ENCODE measurements at places on chromosomes 6 and 20.
A peak's percentile ranks its signal among the peaks of the same experiment; 100 is the strongest.

- no peak for ATAC-seq
Measured at GRCh38 chr6:72048080-72048479, 161.7 kb downstream of the RIMS1 start.

DNA sequence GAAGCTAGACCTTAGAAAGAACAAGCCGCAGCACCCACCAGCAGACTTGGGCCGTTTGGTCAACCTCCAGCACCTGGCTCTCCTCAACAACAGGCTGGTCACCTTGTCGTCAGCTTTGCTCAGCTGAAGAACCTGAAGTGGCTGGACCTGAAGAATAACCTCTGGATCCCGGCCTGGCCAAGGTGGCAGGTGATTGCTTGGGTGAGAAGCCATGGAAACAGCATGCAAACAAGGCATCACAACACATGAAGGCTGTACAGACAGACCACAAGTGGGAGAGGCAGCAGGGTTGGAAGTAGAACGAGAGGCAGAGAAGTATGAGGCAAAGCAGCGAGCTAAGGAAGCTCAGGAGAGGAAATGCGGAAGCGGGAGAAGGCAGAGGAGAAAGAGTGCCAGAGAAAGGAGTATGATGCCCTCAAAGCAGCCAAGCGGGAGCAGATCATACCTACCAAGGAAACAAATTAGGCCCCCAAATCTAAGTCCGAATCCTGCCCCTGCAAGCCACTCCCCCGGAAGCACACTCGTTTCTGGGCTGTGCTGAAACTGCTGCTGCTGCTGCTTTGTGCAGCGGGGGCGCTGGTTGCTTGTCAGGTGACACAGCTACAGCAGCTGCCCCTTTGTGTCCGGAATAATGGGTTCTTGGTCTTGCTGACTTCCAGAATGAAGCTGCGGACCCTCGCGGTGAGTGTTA is 121.6 kb upstream of the LGSN start:
- no peak for ATAC-seq

DNA sequence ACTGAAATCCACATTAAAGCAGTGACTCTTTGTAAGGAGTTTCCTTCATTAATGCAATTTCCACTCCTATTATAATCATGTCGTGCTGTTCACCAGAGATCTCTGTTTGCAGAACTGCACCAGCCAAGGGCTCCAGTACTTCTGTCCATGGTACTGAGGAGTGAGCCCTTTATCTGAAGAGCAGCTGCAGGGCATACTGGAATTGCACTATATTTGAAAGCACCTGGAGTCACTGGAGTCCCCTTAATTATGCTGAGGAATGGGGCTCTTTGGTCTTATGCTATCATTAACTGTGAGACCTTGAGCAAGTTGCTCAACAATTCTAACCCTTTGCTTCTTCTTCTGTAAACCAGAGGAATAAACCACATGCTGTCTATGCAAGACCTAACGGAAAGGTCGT is 61.7 kb upstream of the NUP153 start:
- no peak for ATAC-seq

GRCh38 chr6:36025932-36026327 is 1.5 kb upstream of the SLC26A8 start:
- no peak for ATAC-seq

DNA sequence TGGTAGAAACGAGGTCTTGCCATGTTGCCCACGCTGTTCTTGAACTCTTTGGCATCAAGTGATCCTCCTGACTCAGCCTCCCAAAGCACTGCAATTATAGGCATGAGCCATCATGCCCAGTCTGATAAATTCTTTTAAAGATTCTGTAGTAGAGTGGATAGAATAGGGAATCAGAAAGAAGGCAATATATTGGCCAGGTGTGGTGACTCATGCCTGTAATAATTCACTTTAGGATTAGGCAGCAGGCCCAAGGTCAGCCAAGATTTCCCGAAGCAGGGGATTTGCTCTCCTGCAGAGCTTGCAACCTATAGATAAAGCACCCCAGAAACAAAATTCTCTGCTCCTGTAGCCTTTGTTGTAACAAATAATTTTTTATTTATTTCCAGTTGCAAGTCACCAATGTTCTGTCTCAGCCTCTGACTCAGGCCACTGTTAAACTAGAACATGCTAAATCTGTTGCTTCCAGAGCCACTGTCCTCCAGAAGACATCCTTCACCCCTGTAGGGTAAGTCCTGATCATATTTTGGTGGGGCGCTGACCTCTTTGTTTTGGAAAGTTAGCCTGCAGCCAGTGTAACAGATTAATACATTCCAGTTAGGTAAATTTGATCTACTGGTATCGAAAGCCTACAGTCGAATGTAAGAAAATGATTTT is 30.4 kb upstream of the MROH8 start:
- no peak for ATAC-seq

DNA sequence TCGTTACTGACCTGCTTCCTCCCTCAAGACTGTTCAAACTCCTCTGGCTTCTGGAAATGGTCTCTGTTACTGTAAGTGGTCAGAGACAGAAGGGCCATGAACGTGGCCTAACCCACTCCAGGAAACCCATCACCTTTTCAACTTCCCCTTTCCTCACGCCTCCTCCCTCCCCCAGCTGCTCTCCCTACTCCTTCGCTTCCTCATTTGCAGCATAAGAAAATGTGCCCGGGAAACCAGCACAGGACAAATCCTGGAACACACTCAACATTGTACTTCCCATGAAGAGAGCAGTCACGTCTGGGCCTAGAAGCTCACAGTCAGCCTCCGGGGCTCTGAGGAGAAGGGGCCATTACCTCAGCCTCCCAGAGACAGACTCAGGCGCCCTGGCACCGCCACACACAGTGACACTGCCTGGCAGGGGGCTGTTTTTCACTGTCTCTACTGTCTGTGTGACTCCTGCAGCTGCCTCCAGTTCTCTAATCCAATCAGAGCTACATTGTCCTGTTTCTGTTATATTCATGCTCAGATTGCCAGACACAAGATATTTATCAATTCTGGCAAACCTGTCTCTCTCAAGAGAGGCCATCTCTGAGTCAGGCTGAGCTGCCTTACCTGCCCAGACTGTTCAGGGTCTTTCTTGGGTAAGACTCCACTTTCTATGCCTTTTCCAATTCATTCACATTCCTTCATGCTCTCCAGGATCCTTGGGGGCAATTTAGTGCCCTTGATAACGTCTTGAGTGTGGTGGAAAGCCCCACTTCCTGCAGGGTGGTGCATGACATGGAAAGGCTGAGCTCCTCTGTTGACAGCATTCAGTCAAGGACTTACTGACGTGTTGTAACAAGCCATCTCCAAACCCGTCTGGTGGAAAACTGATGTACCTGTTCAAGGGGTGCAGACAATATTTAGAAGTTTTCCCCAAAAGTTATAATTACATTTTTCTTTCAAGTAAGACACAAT is 242.2 kb downstream of the HIVEP2 start:
- peak; percentile 73 for ATAC-seq

GRCh38 chr6:167426084-167426483 is 101.2 kb downstream of the TTLL2 start:
- ATAC-seq: no peak

DNA sequence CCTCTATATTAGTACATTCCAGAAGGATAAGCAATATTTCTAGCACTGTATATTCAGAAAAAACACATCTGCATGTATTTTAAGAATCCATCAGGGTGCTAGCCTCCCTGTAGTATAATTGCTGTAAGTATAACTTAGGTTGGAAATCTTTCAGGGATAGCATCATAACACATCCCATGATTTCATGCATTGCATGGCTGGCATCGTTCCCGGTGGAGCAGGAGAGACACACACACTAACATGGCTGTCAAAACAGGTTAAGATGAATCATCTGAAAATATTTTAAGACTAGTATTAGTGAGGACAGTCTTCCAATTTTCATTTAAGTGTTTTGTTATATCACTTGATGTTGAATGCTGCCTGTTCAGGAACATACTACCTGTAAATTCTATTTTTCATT is 32.1 kb upstream of the CENPW start:
- no peak for ATAC-seq

- no peak for ATAC-seq
Measured at GRCh38 chr6:14353281-14353680, 235.7 kb downstream of the CD83 start.

DNA sequence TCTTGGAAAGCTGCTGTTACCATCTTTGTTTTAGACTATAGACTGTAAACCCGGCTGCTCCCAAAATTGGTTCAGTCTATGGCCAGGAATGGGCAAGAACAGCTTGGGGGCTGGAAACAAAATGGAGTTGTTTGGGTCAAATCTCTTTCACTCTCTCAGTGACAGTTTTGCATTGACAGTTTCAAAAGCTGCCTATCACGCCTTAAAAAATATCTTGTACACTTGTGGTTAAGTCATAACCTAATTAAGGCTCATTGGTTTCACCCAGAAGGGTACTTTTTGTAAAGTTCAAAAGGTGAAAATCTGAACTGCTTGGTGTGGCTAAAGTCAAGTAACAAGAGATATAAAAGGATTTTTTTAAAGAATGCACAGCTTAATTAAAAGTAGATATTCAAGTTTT is 76.1 kb upstream of the PRL start:
- no peak for ATAC-seq

DNA sequence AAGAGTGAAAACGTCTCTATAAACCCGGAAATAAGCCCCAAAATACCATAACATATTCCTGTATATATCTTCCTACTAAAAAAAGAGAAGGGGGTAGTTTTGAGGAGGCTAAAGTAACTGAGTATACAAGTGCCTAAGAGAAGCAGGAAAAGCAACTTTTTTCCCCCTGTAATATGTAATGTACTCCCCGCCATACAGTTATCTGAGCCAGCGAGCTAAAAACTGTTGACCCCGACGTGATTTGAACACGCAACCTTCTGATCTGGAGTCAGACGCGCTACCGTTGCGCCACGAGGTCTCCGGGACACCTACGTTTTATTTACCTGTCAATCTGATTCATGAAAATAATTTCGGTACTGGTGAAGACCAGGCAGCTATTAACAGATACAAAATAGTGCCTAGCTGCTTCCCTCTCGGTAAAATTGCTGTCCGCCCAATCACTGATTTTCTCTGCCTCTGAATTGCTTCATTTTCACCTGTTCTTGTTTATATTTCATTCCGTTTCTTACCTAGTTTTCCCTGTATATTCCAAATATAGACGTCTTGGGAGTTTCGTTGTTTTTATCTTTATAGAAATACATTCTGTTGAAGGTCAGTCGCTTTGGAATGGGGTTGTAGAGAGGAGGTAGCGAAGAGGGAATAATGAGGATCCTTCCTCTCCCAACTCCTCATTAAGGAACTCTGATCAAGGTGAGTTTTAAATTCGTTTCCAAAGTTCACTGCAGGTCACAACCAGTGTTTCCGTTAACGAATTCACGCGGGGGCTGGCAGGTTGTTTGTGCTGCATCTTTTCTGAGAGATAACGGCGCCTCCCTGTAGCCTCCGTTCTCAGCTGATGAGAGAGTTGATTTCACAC is 33.6 kb upstream of the BTN3A2 start:
- ATAC-seq: no peak

- ATAC-seq: no peak
Measured at GRCh38 chr6:11208267-11208666, 24.2 kb downstream of the NEDD9 start.

- ATAC-seq: no peak
Measured at GRCh38 chr6:148824291-148824690, 77.5 kb downstream of the UST start.

DNA sequence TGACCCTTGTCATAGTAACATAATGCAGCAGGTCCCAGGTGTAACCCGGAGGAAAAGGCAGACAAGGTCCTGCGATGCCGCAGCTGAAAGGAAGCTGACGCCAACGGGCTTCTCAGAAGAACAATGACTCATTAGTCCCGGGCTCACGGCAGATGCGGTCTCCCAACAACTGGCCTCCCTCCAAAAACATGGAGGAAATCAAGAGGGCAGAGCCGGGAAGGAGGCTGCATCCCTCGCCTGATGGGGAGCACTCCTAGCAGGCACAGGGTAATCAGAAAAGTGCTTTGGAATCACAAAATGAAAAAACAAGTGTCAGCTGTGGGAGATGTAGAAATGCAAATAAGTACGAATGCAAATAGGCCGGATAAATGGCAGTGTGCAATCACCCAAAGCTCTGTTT is 165.2 kb upstream of the AGPAT4 start:
- ATAC-seq: peak; percentile 61

- no peak for ATAC-seq
Measured at GRCh38 chr20:58665606-58666005, 14.5 kb downstream of the STX16 start.

DNA sequence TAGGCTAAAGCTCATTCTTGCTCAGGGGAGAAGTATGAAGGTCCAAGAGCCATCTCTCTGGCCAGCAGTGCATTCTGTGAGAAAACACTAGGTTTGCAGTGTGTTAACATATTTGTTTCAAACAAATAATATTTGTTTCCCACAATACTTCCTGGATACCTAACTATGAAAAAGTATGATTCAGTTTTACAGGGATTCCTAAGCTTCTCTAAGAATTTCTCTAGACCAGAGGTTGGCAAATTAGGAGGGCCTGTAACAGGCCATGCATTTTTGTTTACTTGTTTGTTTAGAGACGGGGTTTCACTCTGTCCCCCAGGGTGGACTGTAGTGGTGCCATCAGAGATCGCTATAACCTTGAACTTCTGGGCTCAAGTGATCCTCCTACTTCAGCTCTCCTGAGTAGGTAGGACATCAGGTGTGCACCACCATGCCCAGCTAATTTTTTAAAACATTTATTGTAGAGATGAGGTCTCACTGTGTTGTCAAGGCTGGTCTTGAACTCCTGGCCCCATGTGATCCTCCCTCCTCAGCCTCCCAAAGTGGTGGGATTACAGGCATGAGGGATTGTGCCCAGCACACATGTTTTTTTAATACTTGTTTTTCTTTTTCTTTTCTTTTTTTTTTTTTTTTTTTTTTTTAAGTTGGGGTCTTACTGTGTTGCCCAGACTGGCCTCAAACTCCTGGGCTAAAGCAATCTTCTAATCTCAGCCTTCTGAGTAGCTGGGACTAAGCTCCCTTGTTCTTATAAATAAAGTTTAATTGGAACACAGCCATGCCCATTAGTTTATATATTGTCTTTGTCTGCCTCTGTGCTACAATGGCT is 71.7 kb downstream of the ADGRG6 start:
- no peak for ATAC-seq

DNA sequence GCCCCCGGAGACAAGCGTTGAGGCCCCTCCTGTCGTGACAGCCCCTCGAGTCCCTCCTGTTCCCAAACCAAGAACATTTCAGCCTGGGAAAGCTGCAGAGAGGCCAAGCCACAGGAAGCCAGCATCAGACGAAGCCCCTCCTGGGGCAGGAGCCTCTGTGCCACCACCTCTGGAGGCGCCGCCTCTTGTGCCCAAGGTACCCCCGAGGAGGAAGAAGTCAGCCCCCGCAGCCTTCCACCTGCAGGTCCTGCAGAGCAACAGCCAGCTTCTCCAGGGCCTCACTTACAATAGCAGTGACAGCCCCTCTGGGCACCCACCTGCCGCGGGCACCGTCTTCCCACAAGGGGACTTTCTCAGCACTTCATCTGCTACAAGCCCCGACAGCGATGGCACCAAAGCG is 72.4 kb downstream of the SERAC1 start:
- no peak for ATAC-seq

GRCh38 chr6:11705069-11705468 is 73.5 kb downstream of the ADTRP start:
- no peak for ATAC-seq

DNA sequence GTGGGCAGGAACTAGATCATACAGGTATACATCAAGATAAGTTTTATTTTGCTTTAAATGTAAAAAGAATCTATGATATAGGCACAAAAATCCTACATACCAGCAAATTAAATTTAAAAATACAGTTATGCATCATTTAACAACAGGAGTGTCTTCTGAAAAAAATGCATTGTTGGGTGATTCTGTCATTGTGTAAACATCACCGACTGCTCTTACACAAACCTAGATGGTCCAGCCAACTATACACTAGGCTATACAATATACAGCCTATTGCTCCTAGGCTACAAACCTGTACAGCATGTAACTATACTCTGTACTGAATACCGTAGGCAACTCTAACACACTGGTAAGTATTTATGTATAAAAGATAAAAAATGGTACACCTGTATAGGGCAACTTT is 139.4 kb downstream of the RNGTT start:
- no peak for ATAC-seq
